ENCODE measurements at places on chromosomes 5 and 9. TPM values are rescaled to one million over a fixed set of nuclear protein-coding genes. Genes with fewer than 3 reads are reported as not detected.

Gene SPINK1
- 1.8 TPM for total RNA-seq

- no peak overlapping the region for H3K27ac ChIP-seq
- H3K4me1 ChIP-seq = no peaks in the 10 kb centered on the region
- H3K27me3 ChIP-seq = no peaks in the 10 kb centered on the region
- no peak for DNase-seq
- H3K4me3 ChIP-seq = no peak overlapping the region
- no peaks in the 10 kb centered on the region for H3K36me3 ChIP-seq
Observed at GRCh38 chr5:148259288-148259687, 9.3 kb upstream of the SPINK13 start.

DNA sequence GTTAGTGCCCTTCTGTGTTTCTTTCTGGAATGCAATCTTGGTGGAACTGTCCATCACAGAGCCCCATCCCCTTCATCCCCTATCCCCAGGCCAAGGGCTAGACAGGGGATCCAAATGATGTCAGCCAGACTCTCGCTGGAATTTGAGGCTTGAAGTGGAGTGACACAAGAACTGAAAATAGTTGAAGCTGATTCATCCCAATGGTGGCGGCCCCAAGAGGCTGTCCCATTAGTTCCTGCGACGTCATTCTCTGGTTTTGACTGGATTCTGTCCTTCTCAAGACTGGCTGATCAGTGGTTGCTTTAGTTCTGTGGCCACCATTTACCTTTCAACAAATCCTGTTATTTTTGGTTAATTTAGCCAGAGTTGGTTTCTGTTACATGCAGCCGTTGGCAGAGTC, 59.9 kb downstream of the SUB1 start:
- H3K4me3 ChIP-seq = no peak overlapping the region
- no peak for DNase-seq
- no peaks in the 10 kb centered on the region for H3K4me1 ChIP-seq
- no peak overlapping the region for H3K27ac ChIP-seq
- no peaks in the 10 kb centered on the region for H3K27me3 ChIP-seq

DNA sequence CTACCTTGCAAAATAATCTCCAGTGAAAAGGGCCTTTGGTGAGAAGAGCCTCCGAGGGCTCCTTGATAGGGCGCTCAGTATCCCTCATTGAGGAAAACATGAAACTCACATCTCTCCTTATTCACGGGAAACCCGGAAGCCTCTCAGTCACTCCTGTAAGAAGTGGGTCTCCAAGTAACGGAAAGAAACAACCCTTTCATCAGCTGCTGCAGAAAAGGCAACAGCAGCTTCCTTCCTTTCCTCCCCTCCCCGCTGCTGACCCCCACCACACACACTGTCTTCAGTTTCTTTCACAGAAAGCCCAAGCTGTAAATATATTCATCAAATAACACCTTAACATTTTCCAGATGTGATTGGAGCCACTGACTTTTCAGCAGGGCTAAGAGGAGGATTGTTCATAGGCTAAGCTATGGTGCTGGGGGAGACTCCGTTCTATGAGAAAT, 81.4 kb downstream of the C9orf152 start:
- H3K4me3 ChIP-seq = peak overlapping the region; percentile 42
- H3K4me1 ChIP-seq = peaks cover 97% of the 10 kb centered on the region
- H3K36me3 ChIP-seq = no peaks in the 10 kb centered on the region
- no peak for DNase-seq
- H3K27ac ChIP-seq = peak overlapping the region; percentile 88

- peak; percentile 73 for DNase-seq
- H3K4me3 ChIP-seq = no peak overlapping the region
- H3K36me3 ChIP-seq = no peaks in the 10 kb centered on the region
- H3K27ac ChIP-seq = peak overlapping the region; percentile 52
- peaks cover 38% of the 10 kb centered on the region for H3K4me1 ChIP-seq
Observed at GRCh38 chr5:56350597-56351170, 117.6 kb upstream of the ANKRD55 start.

- H3K36me3 ChIP-seq = peaks cover 56% of the 10 kb centered on the region
- H3K4me3 ChIP-seq = no peak overlapping the region
- no peak for DNase-seq
- H3K27ac ChIP-seq = no peak overlapping the region
- peaks cover 4% of the 10 kb centered on the region for H3K4me1 ChIP-seq
Observed at GRCh38 chr9:2642068-2642467, 20.5 kb downstream of the VLDLR start.

Gene LECT2
- not detected for total RNA-seq

DNA sequence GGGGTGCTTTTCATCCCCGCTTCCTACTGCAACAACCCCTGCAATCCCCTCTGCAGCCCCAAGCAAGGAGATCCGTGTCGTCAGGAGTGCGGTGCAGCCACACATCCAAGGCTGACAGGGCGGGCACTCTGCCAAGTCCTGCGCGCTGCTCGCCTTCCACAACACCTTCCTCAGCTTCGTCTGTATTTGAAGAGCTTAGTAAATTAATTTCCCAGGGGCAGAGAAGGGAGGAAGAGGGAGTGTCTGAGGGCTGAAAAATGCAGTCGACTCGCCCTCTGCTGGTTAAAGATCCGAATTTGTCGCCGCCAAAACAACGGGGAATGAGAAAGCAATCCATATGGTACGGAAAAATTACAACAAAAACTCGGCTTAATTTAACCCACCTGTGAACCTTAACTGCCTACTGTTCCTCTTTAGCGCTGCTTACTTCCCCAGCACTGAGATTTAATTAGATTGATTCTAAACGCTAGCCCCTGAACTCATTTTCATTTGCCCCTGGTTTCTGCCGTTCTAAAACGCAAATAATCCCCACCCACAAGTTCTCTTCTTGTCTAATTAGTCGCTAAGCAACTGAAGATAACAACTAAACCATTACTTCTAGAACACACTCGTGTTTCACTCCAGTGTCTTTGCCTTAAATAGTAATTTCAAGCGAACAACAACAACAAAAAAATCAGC, 10.9 kb upstream of the PCDHB1 start:
- peak; percentile 18 for DNase-seq
- H3K27ac ChIP-seq = no peak overlapping the region
- no peaks in the 10 kb centered on the region for H3K27me3 ChIP-seq
- peaks cover 12% of the 10 kb centered on the region for H3K4me1 ChIP-seq
- no peaks in the 10 kb centered on the region for H3K36me3 ChIP-seq
- peak overlapping the region; percentile 36 for H3K4me3 ChIP-seq

DNA sequence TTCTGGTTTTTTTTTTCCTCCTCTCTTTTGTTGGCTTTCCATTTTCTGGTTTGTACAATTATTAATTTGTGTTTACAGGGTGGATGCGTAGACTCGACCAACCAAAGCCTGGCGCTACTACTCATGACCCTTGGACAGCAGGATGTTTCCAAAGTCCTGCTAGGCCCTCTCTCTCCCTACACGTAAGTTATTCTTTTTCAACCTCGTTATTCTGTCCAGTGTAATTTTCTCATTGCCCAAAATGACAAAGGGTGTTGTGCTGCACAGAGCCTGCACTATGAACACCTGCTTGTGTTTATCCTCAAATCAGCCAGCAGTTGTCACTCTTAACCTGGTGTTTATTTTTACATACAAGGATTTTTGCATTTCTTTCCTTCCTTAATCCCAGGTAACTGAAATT, 56.6 kb downstream of the RCL1 start:
- no peaks in the 10 kb centered on the region for H3K36me3 ChIP-seq
